ENCODE measurements at places on chromosomes 2 and 18. TPM values are rescaled to one million over a fixed set of nuclear protein-coding genes. Genes with fewer than 3 reads are reported as not detected.
A peak's percentile ranks its signal among the peaks of the same experiment; 100 is the strongest.

The RTN4 gene
- total RNA-seq: 355 TPM

The FSIP2 gene
- total RNA-seq: under 0.01 TPM

The DPYSL5 gene
- total RNA-seq: not detected

The DSG4 gene
- total RNA-seq: not detected

The ESCO1 gene
- total RNA-seq: 19.9 TPM

The GRB14 gene
- total RNA-seq: 0.88 TPM

The CRYGC gene
- not detected for total RNA-seq

The MC2R gene
- total RNA-seq: not detected

DNA sequence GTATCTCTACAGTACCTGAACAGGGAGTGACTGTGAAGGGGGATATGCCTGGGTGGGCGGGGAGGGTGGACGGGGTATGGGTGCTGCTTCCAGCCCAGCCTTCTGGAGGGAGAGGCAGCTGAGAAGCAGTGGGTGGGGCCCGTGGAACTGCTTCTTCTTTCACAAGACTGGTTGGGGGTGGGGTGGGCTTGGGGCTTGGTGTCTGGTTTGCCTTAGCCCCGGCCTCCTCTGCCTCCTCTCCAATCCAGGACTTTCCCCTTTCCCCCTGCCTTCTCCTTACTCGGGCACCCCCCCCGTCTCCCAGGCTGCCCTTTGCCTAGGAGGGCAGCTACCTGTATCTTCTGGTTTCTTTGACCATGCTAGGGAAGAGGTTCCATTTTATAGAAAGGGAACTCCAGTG lies 233.4 kb downstream of the DYSF start:
- DNase-seq: peak; percentile 43

- peak; percentile 67 for DNase-seq
Measured at GRCh38 chr2:234879671-234880455, 72.0 kb upstream of the SH3BP4 start.

GRCh38 chr2:227545990-227546389 lies 52.7 kb upstream of the SCYGR2 start:
- DNase-seq: no peak

DNA sequence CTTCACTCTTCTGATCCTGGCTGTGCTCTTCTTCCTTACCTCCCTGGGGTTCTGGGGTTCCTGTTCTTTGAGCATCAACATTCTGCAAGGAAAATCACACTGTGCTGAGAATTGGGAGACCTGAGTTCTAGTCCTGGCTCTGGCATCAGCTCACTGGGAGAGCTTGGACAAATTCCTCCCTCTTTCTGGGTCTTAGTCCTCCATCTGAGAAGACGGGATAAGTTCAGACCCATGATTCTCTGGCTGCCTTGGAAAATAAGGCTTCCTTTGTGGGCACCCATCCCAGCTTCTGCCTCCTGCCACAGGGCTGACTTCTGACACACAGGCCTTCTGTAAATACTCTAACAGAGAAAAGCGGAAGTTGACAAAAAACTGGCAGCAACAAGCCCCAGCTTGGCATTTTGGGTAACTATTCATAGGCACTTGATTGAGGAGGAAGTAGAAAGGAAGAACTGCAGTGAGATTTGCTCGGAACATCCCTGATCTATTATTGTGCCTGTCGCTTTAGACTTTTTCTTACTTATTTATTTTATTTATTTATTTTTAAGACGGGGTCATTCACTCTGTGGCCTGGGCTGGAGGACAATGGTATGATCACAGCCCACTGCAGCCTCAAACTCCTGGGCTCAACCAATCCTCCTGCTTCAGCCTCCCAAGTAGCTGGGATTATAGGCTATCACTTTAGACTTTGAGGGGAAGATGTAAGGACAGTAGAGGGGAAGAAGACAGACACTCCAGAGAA lies 7.9 kb downstream of the PCBP1 start:
- DNase-seq: peak; percentile 94

DNA sequence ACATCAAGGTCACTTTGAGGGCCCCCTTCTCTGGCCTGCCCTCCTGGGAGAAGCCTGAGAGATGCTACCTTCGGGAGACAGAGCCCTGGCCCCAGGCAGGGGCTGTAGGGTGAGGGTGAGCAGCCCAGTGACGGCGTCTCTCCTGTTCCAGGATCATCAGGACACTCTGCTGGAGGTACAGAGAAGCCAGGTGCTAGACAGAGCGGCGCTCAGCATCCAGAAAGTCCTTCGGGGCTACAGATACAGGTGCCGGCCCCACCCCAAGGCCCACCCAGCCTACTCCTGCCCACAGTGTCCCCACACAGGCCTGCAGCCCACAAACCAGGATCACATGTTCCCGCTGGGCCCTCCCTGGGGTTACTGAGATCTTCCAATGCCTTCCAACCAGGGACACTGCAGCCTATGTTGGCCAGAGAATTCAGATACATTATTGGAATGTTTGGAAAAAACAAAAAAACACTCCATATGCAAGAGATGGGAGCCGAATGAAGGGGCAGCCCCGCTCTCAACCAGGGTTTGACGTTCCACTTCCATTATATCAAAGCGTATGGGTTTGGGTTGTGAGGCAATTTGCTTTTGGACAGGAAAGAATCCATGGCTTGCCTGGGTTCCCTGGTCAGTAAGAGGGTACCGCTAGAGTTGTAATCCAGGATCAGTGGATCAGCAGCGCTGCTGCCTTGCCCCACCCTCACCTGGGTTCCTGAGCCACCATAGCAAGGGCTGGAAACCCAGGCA lies 49.5 kb upstream of the GPR17 start:
- DNase-seq: peak; percentile 29

DNA sequence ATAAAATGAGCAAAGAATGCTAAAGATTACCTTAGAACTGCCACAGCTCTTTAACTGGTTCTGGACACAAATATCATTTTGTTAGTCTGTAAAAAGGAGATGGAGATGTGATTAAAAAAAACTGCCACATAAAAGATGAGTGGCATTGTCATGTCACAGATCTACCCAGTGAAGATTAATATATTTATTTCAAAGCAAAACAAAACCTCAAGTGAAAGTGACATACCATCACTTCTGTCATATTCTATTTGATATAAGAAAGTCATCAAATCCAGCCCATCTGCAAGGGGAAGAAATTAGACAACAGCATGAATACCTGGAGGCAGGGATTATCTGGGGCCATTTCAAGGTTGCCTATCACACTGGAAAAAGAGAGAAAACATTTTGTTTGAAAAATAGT lies 417.6 kb upstream of the LRRTM4 start:
- no peak for DNase-seq

GRCh38 chr2:31275976-31276375 lies 42.0 kb downstream of the EHD3 start:
- DNase-seq: no peak

GRCh38 chr2:71684226-71685072 lies 231.1 kb downstream of the DYSF start:
- peak; percentile 41 for DNase-seq

DNA sequence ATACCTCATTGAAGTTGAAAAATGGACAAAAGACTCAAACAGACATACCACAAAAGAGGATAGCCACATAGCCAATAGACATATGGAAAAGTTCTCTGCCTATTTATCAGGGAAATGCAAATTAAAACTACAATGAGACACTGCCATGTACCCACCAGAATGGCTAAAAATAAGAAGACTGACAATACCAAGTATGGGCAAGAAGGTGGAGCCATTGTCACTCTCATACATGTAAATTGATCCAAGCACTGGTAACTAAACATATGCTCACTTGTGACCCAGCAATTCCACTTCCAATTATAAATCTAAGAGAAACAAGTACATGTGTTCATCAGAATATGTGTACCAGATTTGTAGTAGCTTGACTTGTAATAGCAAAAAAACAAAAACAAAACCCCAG lies 4.6 kb downstream of the LOXHD1 start:
- no peak for DNase-seq

DNA sequence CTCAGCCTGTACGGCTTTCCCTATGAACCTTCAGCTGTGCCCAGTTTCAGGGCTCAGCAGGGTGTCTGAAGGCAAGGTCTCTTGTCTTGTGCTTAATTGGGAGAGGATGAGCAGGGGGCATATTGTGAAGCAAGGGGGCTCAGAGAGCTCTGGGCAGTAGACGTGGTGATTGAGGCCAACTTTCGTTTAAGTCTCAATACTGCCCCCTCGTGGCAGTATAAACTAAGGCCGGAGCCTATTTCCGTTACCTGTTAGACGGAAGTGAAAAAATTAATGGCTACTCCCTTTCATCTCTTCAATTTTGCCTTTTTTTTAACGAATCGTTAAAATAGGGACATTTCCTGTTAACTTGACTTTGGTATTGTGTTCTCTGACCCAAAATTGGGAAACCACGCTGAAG lies 193.4 kb downstream of the TDRD15 start:
- no peak for DNase-seq

- DNase-seq: peak; percentile 29
Measured at GRCh38 chr2:160332318-160332717, 132.2 kb upstream of the ITGB6 start.

DNA sequence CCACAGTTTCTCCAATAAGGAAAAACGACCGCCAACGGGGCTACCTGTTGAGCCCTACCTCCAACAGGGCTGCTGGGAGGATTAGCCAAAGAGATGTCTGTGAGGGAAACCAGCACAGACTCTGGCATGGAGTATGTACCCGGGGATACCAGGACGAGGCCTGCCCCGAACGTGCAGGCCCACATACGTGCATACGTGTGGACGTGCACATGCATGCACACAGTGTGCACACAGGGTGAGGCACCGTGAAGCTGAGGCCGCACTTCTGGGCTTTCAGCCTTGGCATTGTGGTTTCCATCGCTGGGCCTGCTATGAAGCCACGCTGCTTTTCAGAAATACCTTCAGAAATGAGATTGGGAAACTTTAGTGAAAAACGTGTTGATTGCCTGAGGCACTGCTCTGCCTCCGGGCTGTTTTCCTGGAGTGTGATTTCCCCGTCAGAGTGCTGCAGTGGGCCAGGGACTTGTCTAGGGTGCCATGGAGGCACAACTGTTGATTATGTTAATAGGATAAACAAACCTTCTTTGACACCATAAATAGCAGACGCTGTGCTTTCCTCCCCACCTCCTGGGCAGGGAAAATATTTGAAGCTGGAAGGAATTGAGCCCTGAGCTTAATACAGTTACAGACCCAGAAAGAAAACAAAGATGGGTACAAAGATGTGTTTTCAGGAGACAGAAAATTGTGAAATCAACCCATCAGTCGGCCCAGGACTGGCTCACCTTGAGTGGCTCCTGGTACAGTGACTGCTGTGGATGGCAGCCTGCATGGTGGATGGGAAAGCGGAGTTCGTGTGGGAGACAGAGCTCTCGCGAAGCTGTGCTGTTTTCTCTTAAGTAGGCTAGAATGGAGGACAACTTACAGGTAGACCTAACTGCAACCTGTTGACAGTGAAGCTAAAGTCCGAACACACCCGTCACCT lies 182.3 kb downstream of the FAM210A start:
- no peak for DNase-seq

Measured in osteoblast (primary cell).